Left renal pelvis (tissue), 4 donors: ENCODE measurements at places on chromosomes 11 and 22. TPM values are rescaled to one million over a fixed set of nuclear protein-coding genes. Genes with fewer than 3 reads are reported as not detected.

GRCh38 chr11:28566339-28567089 is 458.3 kb downstream of the METTL15 start:
- peak; percentile 29 for DNase-seq

- DNase-seq: no peak
Observed at GRCh38 chr22:49099496-49100124, 728.1 kb downstream of the BRD1 start.

DNA sequence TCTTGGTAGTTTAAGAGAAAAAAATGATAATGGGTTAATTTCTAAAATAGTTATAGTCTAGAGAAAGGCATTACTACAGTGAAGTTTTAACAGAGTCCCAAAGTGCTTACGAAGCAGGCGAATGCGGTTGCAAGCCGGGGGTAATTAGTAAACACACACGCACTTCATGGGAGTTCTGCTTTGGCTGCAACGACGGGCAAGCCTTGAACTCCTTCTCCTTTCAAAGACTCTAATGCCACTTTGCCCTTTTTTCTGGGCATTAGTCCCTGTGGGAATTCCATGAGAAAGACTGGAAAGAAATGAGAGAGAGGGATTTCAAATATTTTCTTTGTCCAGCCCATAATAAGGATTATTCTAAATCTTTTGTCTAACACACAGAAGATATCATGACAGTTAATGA is 66.1 kb downstream of the TENM4 start:
- no peak for DNase-seq

DNA sequence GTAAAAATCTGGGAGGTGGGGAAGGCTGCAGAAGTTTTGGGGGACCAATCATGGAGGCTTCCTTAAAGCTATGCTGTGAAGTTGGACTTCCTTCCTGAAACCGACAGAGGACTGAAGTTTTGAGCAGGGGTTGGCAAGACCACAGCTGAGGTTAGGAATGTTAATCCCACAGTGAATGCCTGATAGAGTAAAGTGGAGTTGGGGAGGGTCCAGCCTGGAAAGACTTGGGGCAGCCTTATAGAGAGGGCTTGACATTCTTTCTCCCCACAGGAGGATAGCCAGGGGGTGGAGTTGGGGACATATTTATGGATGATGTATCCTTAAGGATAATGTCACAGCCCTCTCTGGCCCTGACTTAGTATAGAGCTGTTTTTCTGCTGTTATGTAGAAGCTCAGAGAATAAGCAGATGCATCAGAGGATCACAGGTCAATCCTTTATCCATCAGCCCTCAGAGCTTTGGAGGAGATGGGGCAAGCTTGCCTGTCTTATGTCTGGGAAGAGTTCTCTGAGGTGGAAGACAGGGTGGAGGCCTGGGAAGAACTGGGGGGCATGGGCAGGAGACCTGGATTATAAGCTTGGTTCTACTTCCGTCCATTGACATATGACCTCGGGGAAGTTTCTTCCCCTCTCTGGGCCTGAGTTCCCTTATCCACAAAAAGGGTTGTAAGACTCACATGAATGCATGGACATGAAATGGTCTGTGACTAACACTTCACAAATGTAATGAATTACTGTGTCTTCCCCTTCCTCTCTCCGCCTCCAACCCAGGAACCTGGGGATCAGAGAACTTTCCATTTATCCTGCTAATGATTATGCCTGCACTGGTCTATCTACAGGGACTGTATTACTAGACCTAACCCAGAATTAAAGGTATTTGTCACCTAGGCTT is 317.8 kb downstream of the MIAT start:
- no peak for DNase-seq

DNA sequence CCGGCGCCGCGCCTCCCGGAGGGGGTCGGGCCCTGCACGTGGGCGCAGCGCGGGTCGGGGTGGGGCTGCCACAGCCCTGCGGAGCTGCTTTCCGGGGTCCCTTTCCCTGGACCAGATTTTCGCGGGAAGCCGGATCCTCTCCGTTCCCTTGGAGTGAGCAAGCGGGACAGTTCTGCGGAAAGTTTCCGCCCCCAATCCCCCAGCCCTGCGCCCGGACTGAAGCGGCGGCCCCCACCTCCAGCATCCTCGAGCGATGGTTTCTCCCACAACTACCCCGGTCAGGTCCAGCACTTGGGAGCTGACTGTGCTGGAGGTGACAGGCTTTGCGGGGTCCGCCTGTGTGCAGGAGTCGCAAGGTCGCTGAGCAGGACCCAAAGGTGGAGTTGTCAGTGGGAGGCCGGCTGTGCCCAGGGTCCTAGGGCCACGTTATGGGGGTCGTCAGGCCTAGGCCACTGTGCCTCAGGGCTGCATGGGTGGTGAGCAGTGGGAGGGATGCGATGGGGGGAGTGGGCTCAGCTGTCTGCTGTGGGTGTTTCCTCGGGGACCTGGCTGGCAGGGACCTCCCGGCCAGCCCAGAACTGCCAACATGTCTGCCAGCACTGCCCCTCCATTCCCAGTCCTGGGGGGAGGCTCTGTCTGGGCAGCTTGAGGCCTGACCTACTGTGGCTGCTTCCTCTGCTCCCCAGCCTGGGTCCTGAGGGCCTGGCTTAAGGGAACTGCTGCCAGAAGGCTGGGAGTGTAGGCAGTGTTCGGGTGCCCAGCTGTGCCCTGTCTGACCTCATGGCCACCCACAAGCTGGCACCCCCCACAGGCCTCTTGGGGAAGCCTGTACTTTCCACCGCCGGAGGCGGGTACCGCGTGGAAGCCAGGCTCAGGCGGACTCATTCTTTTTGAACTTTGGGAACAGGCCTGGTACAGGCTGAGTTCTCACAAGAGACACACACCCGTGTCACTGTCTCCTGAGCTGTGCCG is 726 bp downstream of the ST3GAL4 start:
- DNase-seq: no peak

DNA sequence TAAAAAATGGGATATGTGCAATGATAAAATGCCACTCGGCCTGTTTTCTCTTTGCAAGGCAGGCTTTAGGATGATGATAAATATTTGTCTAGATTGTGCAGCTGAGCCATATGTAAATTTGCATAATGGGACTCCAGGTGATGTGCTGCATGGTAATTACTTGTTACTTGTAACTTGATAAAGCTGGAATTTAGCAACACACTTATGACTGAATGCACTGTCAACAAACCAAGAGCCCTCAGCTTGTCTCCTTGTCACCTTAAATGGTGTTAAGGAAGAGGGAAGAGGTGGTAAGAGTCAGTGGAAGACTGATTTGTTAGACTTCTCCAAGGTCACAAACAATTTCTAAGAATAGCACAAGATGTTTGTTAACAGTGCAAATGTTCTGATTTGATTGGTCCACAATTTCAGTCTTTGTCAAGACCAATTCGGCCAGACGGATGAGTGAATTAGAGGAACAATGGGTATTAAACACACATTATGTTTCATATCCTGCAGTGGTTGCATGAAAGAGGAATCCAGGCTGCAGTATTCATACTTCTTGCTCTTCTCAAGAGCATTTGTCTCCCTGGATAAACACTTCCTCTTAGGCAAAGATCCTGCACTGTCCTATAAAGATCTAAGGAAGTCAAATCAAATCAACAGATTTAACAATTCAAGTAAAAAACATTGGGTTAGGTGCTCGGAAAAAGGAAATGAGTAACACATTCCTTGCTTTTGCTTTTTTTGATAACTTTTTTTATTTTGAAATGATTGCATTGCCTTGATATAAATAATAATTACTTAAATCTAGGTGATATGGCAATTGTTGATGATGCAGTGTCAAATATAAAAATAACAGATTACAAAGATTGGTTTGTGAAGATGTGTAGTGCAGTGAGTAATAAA is 448.3 kb upstream of the DDI1 start:
- DNase-seq: no peak

DNA sequence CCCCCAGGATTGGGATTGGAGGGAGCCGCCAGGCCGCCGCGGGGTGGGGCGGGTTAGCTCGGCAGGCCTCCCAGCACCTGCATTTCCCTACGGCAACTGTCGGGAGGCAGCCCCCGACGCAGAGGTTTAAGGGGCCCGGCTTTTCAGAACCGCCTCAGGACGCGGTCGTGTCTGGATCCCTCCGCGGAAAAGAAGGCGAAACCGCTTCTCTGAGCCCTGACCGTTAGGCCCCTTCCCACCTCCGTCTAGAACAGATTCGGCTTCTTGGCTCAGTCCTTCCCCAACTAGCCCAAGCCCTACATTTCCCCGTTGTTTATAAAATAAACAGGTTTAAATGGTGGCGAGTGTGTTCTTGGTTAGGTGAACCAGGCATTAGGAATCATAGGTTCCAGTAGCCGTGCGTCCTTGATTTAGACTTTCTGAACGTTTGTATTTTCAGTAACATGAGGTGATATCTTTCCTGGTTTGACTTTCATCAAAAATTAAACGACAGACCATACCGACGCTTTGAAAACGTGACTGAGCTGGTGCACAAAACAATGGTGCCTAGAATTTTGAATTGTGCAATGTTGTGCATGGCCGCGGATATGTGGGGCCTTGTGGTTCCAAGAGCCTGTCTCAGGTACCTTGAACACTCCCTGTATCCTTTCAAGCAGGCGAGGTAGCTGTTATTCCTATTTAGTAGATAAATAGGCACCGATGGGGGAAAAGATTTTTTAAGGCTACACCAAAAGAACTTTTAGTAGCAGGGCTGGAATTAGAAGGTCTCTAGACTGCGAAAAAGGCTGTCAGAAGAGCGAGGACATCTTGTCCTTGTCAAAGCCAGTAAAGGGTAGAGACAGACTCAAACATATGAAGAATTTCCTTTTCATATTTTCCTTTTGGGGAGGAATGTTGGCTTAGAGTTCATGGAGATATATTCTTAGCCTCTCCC is 1.2 kb upstream of the HSPA8 start:
- no peak for DNase-seq

- DNase-seq: no peak
Observed at GRCh38 chr11:93529707-93530467, 13.3 kb downstream of the SMCO4 start.

- no peak for DNase-seq
Observed at GRCh38 chr11:79546351-79546750, 105.5 kb upstream of the TENM4 start.

- no peak for DNase-seq
Observed at GRCh38 chr11:93216511-93217101, 18.8 kb upstream of the SLC36A4 start.

GRCh38 chr11:4826425-4826824 is 5.3 kb downstream of the OR51F2 start:
- DNase-seq: no peak

GRCh38 chr11:26830218-26830617 is 108.4 kb upstream of the SLC5A12 start:
- no peak for DNase-seq

- DNase-seq: no peak
Observed at GRCh38 chr22:48318575-48319320, 1508.9 kb downstream of the BRD1 start.

GRCh38 chr11:66225066-66225465 is 43.4 kb upstream of the RAB1B start:
- no peak for DNase-seq

GRCh38 chr11:79926707-79927106 is 485.9 kb upstream of the TENM4 start:
- no peak for DNase-seq

DNA sequence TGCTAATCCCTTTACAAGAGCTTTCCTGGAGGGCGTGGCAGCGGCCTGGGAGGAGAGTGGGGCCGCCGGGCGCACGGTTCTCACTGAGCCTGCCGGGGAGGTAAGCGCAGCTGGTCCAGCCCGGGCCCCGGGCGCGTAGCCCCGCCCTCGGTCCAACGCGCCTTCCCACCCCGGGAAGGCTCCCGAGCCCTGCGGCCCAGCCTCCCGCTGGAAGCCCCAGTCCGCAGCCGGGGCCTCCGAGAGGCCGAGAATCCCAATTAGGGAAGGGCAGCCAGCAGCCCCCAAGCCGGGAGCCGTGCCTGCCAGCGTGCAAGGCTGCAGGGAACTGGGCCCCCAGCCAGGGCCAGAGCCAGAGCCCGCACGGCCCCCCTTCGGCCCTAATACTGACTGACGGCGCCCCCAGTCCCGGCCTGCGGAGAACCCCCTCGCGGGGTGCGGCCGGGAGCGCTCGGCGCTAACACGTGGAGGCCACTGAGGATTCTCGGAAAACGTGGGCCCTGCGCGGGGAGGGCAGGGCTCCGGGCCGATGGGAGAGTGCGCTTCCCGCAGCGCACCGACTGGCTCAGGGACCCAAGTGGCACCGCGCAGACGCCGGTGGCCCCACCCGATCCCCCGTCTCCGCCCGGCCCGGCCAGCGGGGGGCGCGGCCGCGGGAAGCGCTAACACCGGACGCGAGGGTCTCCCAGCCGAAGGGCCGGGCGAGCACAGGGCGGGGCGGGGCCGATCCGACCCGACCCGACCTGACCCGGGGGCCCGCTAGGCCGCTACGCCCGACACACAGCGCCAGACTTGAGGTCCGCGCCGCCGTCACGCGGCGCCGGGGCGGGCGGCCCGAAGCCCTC is 5.7 kb downstream of the ZFTA start:
- DNase-seq: no peak

- no peak for DNase-seq
Observed at GRCh38 chr22:21734540-21735199, 924 bp downstream of the YPEL1 start.

Gene P4HA3
- polyA plus RNA-seq: 1.1 TPM

Gene MMP12
- polyA plus RNA-seq: 2.0 TPM

Gene MYO18B
- polyA plus RNA-seq: 0.55 TPM

Gene NOX4
- polyA plus RNA-seq: 7.7 TPM

Gene UPK2
- polyA plus RNA-seq: 0.52 TPM

Gene TRIM51
- not detected for polyA plus RNA-seq

Gene UCP3
- polyA plus RNA-seq: 2.8 TPM

Gene CDC42EP1
- polyA plus RNA-seq: 71.5 TPM

Gene HSPA8
- polyA plus RNA-seq: 843 TPM
